ENCODE measurements at places on chromosomes 1 and 21.

GRCh38 chr21:32587120-32587519, 1.8 kb upstream of the TCP10L start:
- no peak for DNase-seq

- no peak for DNase-seq
Measured at GRCh38 chr1:226640321-226641136, 92.0 kb downstream of the STUM start.

DNA sequence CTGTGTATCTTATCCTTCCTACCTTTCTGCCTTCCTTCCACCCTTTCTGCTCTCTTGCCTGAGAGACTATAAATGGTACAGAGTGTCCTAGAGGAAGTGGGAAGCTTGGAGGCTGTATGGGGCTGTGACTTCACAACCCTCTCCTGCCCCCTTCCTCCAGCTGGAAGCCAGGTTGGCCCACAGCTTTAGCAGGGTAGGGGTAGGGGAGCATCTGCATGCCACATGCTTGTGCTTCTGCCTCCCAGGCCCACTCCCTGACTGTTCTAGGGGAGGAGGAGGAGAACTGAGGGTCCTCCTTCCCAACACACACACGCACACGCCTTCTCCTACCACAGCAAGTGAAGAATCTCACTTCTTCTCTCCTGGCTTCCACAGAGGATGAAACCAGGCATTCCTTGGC, 3.9 kb upstream of the SLC27A3 start:
- DNase-seq = no peak

DNA sequence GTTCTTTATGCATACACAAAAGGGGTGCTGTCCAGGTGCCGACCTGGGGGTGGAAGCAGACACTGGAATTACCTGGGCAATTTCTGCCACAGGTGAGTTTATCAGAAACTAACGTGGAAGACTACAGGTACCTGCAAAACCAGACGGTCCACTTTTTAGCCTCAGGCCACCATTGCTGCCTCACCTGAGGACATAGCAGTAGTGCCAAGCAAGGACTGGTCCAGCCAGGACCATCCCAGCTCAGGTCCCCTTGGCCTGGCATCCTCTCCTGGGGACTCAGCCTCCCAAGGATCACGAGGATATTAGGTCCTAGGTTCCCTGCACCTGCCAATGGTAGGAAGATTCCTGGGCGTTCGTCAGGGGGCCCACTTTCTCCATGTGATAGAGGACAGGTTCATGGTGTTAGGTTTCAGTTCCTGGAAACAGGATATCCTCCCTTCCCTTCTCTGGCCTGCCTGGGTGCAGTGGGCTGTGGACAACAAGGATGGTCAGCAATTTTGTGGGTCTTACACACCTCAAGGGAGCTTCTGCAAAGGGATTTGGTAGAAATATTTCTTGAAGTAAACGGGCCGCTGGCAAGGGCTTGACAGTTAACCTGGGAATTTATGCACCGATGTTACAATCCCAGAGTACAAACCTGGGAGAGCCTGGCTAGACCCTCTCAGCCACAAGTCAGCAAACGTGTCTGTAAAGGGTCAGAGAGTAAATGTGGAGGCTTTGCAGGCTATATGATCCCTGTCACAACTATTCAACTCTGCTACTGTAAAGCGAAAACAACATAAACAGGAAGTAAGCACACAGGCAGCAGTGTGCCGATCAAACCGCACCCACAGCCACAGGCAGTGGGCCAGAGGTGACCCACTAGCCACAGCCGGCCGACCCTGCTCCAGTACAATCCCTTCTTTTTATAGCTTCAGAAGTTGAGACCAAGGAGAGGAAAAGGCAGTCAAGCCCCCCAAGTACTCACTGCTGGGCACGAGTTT, 71.4 kb upstream of the RAB4A start:
- no peak for DNase-seq

- no peak for DNase-seq
Measured at GRCh38 chr21:33041981-33042380, 16.2 kb downstream of the OLIG2 start.

DNA sequence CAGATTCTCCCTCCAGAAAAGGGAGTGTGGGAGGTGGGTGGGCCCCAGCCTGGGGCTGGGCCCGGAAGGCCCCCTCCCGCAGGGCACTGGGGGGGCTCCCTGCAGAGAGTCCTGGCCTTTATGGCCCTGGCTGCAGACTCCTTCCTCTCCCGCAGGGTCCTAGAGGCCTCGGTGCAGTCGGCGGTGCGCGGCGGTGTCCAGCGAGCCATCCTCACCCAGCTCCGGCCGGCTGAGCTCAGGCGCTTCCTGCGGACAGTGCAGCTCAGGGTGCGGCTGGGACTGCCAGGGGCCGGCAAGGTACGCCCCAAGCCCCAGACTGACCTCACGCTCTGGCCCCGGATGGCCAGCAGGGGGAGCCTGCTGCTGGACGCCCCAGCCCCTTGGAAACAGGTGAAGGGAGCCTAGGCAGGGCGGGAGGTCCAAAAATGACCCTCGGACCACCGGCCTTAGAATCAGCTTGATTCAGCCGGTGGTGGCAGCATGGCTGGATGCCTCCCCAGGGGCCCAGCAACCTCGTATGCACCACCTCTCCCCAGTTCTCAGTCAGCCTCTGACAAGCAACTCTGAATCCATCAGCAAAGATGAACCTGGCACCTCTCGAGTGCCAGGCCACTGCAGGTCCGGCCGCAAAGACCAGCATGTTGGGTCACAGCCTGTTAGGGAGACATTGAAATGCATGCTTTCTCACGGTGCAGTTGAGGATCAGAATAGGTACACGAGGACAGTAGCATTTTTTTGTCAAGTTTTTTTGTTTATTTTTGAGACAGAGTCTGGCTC, 20.6 kb downstream of the MTHFR start:
- peak; percentile 30 for DNase-seq

- no peak for DNase-seq
Measured at GRCh38 chr1:161932668-161933067, 91.0 kb downstream of the OLFML2B start.

DNA sequence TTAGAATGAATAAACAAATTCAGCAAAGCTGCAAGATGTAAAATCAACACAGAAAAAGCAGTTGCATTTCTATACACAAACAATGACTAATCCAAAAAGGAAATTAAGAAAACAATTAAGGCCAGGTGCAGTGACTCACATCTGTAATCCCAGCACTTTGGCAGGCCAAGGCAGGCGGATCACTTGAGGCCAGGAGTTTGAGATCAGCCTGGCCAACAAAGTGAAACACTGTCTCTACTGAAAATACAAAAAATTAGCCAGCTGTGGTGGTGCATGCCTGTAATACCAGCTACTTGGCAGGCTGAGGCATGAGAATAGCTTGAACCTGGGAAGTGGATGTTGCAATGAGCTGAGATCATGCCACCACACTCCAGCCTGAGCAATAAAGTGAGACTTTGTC, 22.3 kb downstream of the THEM4 start:
- DNase-seq = no peak

- no peak for DNase-seq
Measured at GRCh38 chr21:41229509-41230248, 61.7 kb downstream of the BACE2 start.

DNA sequence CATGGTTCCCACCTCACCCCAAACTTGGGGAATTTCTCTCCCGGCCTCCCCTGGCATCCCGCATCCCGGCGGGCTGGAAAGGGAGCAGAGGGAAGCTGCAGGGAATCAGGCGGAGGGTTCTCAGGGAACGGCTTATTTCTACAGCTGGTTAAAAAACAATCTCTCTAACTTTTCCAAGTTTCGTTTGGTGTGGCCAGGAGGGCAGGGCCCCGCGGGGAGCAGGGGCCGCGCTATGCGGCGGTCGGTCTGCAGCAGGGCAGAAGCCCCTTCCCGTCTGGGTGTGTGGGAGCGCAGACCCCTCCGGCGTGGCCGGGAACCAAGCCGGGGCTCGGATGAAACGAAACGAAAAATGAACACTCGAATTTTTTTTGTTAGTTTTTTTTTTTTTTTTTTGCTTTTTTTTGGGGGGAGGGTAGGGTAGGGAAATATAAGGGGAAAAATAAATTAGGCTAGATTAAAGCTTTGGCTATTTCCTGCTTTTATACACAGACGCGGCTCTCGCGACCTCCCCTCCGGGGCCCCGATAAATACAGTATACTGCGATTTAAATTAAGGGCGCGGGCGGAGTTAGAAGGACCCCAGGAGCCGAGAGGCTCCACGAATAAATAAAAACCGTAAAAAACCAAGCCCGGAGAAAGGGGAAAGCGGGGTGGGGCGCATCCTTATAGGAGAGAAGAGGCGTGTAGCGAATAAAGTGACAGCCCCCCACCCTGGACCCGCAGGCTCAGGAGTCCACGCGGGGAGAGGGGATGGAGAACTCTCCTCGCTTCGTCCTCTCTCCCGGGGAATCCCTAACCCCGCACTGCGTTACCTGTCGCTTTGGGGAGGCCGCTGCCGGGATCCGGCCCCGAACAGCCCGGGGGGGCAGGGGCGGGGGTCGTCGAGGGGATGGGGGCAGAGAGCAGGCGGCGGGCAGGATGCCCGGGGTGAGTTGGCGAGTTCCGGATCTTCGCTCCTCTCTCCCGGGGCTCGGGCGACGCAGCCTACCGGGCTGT, 2.1 kb downstream of the POU3F1 start:
- DNase-seq = no peak

DNA sequence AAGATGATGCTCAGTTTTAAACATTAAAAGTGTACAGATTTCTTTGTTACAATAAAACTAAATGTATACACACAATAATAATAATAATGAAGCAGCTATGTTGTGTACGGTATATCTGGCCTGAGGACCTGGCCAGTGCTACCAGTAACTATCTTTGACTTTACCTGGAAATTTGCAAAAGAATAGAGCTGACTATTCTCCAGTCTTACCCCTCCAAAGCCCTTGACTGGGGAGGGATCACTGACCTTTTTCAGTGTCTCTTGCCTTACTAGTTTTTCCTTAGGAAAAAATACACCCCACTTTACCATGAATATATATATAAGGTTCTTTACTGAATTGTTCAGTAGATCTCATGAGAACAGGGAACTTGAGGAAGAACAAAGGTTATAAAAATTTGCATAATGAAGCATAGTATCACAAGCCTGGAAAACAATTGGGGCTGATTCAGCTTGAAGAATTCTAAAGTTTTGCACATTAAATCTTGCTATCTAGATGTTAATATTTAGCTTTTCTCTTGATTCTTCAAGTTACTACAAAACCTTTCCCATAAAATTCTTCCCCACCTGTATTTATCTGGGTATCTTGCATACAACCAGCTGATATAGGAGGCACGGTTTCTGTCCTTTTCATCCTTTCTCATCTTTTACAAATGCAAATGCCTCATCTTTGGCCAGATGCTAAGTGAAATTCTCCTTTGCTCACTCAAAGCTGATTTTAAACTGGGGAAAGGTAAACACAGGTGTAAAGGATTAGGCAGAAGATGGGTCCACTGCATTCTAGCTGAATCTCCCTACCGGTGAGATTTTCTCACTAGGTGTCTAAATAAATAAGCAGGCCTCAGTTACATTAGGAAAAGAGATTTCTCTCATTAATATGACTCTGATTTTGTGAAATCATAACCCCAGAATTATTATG, 25.0 kb upstream of the SLAMF1 start:
- DNase-seq = no peak

DNA sequence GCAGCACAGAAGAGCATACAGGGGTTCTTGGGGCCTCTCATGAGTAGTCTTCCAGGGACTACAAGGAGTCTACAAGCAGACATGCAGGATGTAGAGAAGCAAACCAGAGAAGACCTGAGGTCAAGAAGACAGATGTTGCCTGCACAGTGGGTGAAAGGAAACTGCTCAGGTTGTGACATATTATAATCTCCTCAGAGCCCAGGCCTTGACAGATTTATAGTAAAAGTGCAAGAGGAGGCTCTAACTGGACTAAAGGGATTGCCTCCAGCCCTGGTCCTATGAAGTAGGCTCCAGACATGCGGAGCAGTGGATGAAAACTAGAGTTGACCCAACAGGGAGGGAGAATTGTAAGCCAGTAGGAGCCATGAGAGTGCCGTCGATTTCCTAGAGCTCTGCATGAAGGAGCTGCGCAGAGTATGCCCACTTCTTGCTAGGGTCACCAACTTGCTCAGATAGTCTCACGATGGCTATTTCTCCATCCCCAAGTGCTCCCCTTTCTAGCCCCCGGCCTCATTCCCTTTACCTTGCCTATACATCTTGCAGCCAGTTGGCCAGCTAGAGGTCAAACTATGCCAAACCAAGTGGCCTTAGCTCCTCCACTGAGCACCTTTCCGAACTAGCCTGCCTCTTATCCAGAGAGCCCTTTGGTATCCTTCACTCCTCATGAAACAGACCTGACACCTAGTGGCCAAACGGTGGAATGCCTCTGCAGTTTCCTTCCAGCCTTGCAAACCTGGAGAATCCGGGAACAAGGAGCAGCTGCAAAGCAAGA, 36.2 kb upstream of the IPO9 start:
- peak; percentile 88 for DNase-seq

GRCh38 chr21:22516230-22516629, 1518.0 kb downstream of the NCAM2 start:
- DNase-seq = no peak

GRCh38 chr21:22476726-22477646, 1478.8 kb downstream of the NCAM2 start:
- no peak for DNase-seq

DNA sequence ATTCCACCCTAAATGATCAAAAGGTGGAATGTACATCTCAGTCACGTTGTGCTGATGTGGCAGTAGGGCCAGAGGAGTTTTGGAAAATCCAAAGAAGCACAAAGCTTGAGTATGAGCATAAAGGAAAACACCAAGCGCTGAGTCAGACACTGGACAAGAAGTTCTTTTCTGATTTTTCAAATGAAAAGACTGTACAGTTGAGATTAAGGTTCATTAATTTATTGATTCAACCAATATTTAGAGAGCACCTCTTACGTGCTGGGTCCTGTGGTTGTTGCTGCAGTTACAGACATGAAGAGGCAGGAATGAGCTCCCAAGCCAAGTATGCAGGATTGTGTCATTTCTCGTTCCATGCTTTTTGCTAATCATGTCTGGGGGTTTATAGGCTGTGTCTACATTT, 28.9 kb upstream of the APP start:
- DNase-seq = no peak

GRCh38 chr1:53298045-53298637, 29.7 kb downstream of the LRP8 start:
- DNase-seq = no peak

- no peak for DNase-seq
Measured at GRCh38 chr1:32232558-32233304, 10.5 kb downstream of the EIF3I start.

GRCh38 chr21:25737421-25737820, 2.6 kb downstream of the GABPA start:
- DNase-seq = no peak

DNA sequence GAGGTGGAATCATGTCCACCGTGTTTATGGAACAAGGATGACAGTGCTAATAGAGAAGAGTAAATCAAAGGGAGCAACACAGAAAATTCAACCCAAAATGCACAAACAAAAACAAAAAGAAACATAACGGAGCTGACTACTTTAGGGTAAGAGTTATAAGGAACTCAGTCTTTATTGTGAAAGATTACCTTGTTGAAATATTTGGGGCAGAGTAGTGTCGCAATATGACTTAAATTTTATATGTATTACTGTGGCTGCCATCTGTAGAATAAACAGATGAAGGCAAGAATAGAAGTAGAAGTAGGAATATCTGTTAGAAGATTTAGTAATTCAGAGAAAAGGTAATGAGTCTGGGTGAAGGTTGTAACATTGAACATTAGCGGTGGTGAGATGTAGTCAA, 913.9 kb downstream of the BRINP3 start:
- DNase-seq = no peak

Measured in kidney glomerular epithelial cell (primary cell).